ENCODE measurements at places on chromosomes 1 and 21. TPM values are rescaled to one million over a fixed set of nuclear protein-coding genes. Genes with fewer than 3 reads are reported as not detected.

The UBASH3A gene
- not detected for total RNA-seq

The STYXL2 gene
- total RNA-seq, result not detected

- peak; percentile 25 for DNase-seq
Observed at GRCh38 chr1:97243973-97244560, 522.5 kb downstream of the PTBP2 start.

DNA sequence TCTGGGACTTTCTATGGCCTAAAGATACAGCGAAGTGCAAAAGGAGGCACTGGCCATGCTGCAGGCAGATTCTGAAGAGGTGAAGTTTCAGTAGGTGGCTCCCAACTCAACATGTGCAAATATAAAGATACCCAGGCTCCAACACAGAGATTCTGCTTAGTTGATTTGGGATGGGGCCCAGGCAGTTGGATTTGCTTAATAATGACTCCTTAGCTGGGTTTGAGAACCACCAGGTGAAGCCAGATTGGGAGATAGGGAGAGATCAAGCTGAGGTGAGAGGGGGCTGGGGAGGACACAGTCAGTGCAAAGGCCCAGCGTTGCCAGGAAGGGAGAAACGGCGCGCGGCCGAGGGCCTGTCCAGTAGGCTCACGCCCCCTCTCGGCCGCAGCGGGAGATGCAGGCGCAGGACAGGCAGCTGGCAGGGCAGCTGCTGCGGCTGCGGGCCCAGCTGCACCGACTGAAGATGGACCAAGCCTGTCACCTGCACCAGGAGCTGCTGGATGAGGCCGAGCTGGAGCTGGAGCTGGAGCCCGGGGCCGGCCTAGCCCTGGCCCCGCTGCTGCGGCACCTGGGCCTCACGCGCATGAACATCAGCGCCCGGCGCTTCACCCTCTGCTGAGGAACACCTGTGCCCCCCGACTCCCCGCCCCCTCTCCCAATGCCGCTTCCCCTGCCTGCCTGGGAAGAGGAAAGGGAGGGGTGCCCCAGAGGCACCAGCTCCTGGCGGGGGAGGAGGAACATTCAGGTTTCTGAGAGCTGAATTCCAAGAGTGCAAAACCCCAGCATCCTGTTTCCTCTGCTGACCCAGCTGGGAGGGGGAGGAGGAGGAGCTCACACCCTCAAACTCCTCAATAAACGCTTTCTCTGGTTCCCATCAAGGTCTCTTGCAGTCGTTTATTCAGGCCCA is 1.2 kb downstream of the FAM167B start:
- peak; percentile 79 for DNase-seq

The RPTN gene
- not detected for total RNA-seq

The HUNK gene
- total RNA-seq, result 0.98 TPM

The FAM78B gene
- 4.0 TPM for total RNA-seq

The OLFML2B gene
- total RNA-seq, result 0.29 TPM
